ENCODE measurements at places on chromosomes 4 and X. TPM values are rescaled to one million over a fixed set of nuclear protein-coding genes. Genes with fewer than 3 reads are reported as not detected.

Gene CABS1
- not detected for total RNA-seq

Gene HHIP
- 3.3 TPM for total RNA-seq

Gene TGIF2LX
- not detected for total RNA-seq

Gene PAGE2
- not detected for total RNA-seq

Gene WDR19
- total RNA-seq = 22.2 TPM

Gene MAOA
- total RNA-seq = 180 TPM

Gene CLCN5
- total RNA-seq = 26.5 TPM

Gene MAGEB2
- not detected for total RNA-seq

Gene ERAS
- total RNA-seq = not detected

Gene KLB
- 23.6 TPM for total RNA-seq

Gene DCAF12L1
- total RNA-seq = not detected

Gene CACNA1F
- not detected for total RNA-seq

Gene ZBTB33
- 13.7 TPM for total RNA-seq

Gene NWD2
- total RNA-seq = not detected

Gene MAGEE1
- 0.39 TPM for total RNA-seq

Gene RIBC1
- total RNA-seq = not detected

Gene XAGE1A
- not detected for total RNA-seq

Gene SERTM2
- total RNA-seq = 0.09 TPM

- peaks cover 4% of the 10 kb centered on the region for H3K27me3 ChIP-seq
- no peaks in the 10 kb centered on the region for H3K36me3 ChIP-seq
- no peak overlapping the region for H3K4me3 ChIP-seq
These were observed 24.9 kb downstream of the LHFPL1 start for GRCh38 chrX:112654871-112655270.

GRCh38 chr4:98544141-98544817, 114.1 kb downstream of the TSPAN5 start:
- H3K27me3 ChIP-seq = no peaks in the 10 kb centered on the region
- H3K36me3 ChIP-seq = no peaks in the 10 kb centered on the region
- H3K27ac ChIP-seq = no peak overlapping the region

GRCh38 chrX:96692454-96692853, 7.8 kb downstream of the DIAPH2 start:
- no peaks in the 10 kb centered on the region for H3K4me1 ChIP-seq
- no peak overlapping the region for H3K27ac ChIP-seq
- H3K4me3 ChIP-seq = no peak overlapping the region
- DNase-seq = no peak
- H3K27me3 ChIP-seq = no peaks in the 10 kb centered on the region
- H3K36me3 ChIP-seq = no peaks in the 10 kb centered on the region

DNA sequence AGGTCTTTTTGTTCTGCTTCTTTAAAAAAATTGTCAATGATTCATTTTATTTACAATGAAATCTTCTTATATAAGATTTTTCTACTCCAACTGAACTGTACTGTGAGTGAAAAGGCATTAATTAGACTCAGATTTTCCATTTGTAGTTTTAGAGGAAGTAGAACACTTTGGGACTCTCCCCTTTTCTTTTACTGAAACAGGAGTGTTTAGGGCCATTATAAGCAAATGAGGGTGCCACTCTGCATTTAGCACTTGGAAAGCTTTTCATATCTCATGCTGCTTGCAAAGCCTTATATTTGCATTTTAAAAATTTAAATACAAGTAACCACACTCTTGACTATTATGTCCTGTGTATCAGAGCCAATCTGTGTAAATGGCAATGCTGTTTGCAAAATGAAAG, 584.3 kb downstream of the KLHL13 start:
- no peak for DNase-seq
- no peaks in the 10 kb centered on the region for H3K4me1 ChIP-seq
- no peak overlapping the region for H3K27ac ChIP-seq
- H3K36me3 ChIP-seq = no peaks in the 10 kb centered on the region
- H3K4me3 ChIP-seq = no peak overlapping the region

DNA sequence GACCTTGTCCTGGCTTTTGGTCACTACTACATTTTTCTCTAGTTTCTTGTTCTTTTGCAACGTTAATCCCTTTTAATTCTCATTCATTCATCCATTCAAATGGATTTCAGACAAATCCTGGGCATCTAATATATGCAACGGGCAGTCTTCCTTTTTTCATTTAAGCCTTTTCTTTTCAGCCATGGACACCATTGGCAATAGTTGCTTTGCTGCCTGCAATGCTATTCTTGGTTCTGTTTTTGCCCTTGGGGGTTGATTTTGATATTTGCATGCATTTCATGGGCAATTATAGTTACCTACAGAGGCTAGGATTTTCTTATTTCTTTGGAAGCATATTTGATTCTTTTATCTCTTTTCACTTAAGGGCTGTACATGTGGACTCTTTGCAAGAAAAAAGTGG, 180.5 kb upstream of the ARX start:
- no peak overlapping the region for H3K27ac ChIP-seq
- no peaks in the 10 kb centered on the region for H3K27me3 ChIP-seq
- H3K36me3 ChIP-seq = no peaks in the 10 kb centered on the region
- H3K4me3 ChIP-seq = no peak overlapping the region
- DNase-seq = no peak
- no peaks in the 10 kb centered on the region for H3K4me1 ChIP-seq

DNA sequence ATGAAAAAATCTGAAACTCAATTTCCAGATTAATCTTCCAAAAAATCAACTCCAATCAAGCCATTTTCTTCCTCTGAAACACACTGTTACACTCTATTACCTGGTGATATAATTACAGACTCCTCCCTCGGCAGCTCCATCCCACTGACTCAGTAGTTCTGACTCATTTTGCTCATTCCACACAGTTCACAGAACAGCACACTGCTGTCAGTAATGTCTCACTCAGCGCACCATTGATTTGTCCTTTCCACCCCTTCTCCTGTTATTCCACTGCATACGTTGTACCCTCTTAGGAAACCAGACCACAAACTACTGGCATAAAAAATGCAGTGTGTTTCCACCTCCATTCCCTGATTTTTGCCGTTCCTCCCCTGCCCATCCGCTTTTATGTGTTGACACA, 212.7 kb downstream of the SLIT2 start:
- no peak overlapping the region for H3K27ac ChIP-seq
- no peaks in the 10 kb centered on the region for H3K27me3 ChIP-seq
- DNase-seq = no peak
- no peak overlapping the region for H3K4me3 ChIP-seq

GRCh38 chr4:113052379-113052951, 3.0 kb downstream of the ANK2 start:
- no peak overlapping the region for H3K27ac ChIP-seq
- no peaks in the 10 kb centered on the region for H3K27me3 ChIP-seq
- no peaks in the 10 kb centered on the region for H3K4me1 ChIP-seq
- no peak overlapping the region for H3K4me3 ChIP-seq
- DNase-seq = no peak

- H3K27ac ChIP-seq = no peak overlapping the region
- no peaks in the 10 kb centered on the region for H3K36me3 ChIP-seq
- H3K4me1 ChIP-seq = no peaks in the 10 kb centered on the region
- H3K27me3 ChIP-seq = no peaks in the 10 kb centered on the region
These were observed 592.5 kb downstream of the PPARGC1A start for GRCh38 chr4:23297327-23297726.

GRCh38 chr4:80874979-80875378, 155.5 kb upstream of the BMP3 start:
- no peak overlapping the region for H3K27ac ChIP-seq
- H3K4me1 ChIP-seq = no peaks in the 10 kb centered on the region
- DNase-seq = no peak
- no peaks in the 10 kb centered on the region for H3K27me3 ChIP-seq

DNA sequence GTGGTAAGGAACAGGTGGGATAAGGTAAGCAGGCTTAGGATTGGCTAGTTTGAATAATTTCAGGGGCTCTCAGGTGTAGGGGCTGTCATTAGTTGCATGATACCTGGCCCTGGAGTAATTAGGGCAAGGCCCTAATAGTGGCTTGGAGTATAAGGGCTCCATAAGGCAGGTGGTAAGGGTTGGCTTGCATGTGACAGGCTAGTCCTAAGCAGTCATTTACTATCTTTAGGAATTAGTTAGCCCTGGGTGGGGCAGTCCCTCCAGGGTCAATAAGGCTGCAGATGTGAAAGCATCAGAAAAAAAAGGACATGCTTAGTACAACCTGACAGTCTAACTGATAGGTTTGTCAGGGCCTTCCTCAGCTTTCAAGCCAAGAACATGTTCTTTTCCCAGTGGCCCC, 7.8 kb upstream of the TMPRSS11D start:
- H3K36me3 ChIP-seq = no peaks in the 10 kb centered on the region
- no peak overlapping the region for H3K4me3 ChIP-seq
- no peaks in the 10 kb centered on the region for H3K4me1 ChIP-seq
- H3K27ac ChIP-seq = no peak overlapping the region
- no peak for DNase-seq

DNA sequence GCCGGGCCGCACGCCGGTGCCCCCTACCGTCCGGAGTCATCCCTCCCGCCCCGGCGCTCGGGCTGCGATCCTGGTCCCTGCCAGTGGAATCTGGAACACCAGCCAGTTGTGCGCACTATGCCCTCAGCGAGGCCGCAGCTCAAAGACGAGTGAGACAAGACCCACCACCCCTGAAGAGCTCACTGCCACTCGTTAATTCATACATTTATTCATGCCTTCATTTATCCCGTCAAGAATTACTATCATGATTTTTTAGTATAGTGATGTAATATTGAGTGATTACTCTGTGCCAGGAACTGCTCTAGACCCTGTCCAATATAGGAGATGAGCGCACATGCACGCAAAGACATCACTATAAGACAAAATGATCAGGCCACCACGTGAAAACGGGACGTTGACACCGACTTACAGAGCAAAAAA, 247 bp upstream of the PPA2 start:
- H3K4me1 ChIP-seq = peaks cover 2% of the 10 kb centered on the region
- H3K4me3 ChIP-seq = peak overlapping the region; percentile 92
- H3K27ac ChIP-seq = peak overlapping the region; percentile 98
- peak; percentile 93 for DNase-seq
- no peaks in the 10 kb centered on the region for H3K27me3 ChIP-seq

GRCh38 chr4:94168321-94168720, 39.3 kb upstream of the SMARCAD1 start:
- H3K4me1 ChIP-seq = no peaks in the 10 kb centered on the region
- no peak for DNase-seq
- H3K27me3 ChIP-seq = no peaks in the 10 kb centered on the region
- no peaks in the 10 kb centered on the region for H3K36me3 ChIP-seq

DNA sequence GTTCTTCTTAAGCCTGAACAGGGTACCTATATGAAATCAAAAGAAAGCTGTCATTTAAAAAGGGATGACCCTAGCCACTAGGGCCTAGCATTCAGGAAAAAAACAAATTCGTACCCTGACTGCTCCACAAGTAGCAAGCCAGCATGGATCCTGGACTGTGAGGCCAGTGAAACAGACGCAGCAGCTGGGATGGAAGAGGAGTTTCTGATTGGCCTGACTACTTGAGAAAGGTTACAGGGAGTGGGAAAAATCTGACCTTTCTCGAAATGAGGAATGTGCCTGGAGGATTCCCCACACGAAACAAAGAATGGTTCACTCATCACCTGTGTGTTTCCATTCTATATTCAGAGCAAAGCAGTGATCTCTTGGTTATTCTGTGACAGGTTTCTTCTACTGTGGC, 87.6 kb upstream of the JADE1 start:
- no peak overlapping the region for H3K27ac ChIP-seq
- no peak overlapping the region for H3K4me3 ChIP-seq
- no peaks in the 10 kb centered on the region for H3K27me3 ChIP-seq
- DNase-seq = no peak
- H3K36me3 ChIP-seq = no peaks in the 10 kb centered on the region

GRCh38 chr4:81431971-81432370, 39.7 kb downstream of the RASGEF1B start:
- no peaks in the 10 kb centered on the region for H3K27me3 ChIP-seq
- H3K4me3 ChIP-seq = no peak overlapping the region
- peaks cover 80% of the 10 kb centered on the region for H3K36me3 ChIP-seq
- H3K4me1 ChIP-seq = no peaks in the 10 kb centered on the region

DNA sequence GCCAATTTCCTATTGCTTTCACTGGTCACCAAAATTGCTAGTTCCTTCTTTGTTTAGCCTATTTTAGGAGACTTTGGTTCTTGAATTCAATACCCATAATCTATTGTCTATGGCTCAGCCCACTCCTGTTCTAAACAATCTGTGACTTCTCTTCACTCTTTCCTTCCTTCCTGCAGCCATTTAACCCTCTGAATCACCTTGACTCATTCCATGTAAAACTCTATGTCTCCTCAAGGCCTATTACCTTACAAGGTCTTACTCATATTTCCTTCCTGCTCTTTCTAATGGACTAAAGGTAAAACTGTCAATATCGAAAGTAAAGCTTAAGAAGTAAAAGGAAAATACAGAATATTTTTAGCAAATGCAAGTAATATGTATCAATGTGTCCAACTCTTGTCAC, 301.6 kb downstream of the ARHGAP24 start:
- no peaks in the 10 kb centered on the region for H3K36me3 ChIP-seq
- no peak overlapping the region for H3K4me3 ChIP-seq
- no peaks in the 10 kb centered on the region for H3K27me3 ChIP-seq
- no peak overlapping the region for H3K27ac ChIP-seq
- H3K4me1 ChIP-seq = peaks cover 5% of the 10 kb centered on the region

GRCh38 chr4:69489856-69490255, 5.8 kb downstream of the UGT2B4 start:
- H3K27me3 ChIP-seq = no peaks in the 10 kb centered on the region
- H3K4me3 ChIP-seq = peak overlapping the region; percentile 67
- H3K36me3 ChIP-seq = peaks cover 20% of the 10 kb centered on the region

- H3K27ac ChIP-seq = no peak overlapping the region
- H3K4me1 ChIP-seq = no peaks in the 10 kb centered on the region
- no peak for DNase-seq
- no peaks in the 10 kb centered on the region for H3K27me3 ChIP-seq
These were observed 283.2 kb downstream of the ANK2 start for GRCh38 chr4:113332701-113333100.

DNA sequence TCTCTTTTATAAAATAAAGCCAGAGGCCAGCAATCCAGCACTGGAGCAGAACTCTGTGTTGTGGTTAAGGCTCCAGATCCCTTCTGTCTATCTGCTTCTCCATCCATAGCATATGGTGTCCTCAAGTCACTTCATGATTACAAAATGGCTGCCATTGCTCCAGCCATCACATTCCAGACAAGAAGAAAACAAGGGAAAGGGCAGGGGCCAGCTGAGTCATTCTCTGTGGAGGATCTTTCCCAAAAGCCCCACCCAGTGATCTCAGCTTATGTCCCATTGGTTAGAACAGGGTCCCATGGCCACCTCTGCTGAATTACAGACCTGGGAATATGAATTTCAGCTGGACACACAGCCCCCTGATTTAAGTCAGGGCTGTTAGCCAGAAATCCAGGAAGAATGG, 34.1 kb upstream of the MAN2B2 start:
- H3K36me3 ChIP-seq = no peaks in the 10 kb centered on the region
- no peak for DNase-seq
- H3K4me1 ChIP-seq = no peaks in the 10 kb centered on the region
- no peaks in the 10 kb centered on the region for H3K27me3 ChIP-seq
- H3K27ac ChIP-seq = no peak overlapping the region

GRCh38 chr4:26055855-26056254, 141.8 kb downstream of the SMIM20 start:
- H3K27ac ChIP-seq = no peak overlapping the region
- H3K4me1 ChIP-seq = no peaks in the 10 kb centered on the region
- H3K4me3 ChIP-seq = no peak overlapping the region
- no peak for DNase-seq
- no peaks in the 10 kb centered on the region for H3K27me3 ChIP-seq
- no peaks in the 10 kb centered on the region for H3K36me3 ChIP-seq

GRCh38 chrX:103697687-103698086, 11.2 kb upstream of the MORF4L2 start:
- no peaks in the 10 kb centered on the region for H3K27me3 ChIP-seq
- no peak for DNase-seq
- no peaks in the 10 kb centered on the region for H3K36me3 ChIP-seq
- H3K27ac ChIP-seq = no peak overlapping the region
- H3K4me1 ChIP-seq = no peaks in the 10 kb centered on the region
- H3K4me3 ChIP-seq = no peak overlapping the region
